ENCODE measurements at places on chromosomes 13 and 19. TPM values are rescaled to one million over a fixed set of nuclear protein-coding genes. Genes with fewer than 3 reads are reported as not detected.

Gene PNPLA6
- total RNA-seq = 43.0 TPM

- no peak overlapping the region for H3K27ac ChIP-seq
- peak; percentile 30 for DNase-seq
- H3K27me3 ChIP-seq = no peaks in the 10 kb centered on the region
- no peaks in the 10 kb centered on the region for H3K36me3 ChIP-seq
- H3K4me1 ChIP-seq = peaks cover 3% of the 10 kb centered on the region
- H3K4me3 ChIP-seq = no peak overlapping the region
Observed at GRCh38 chr13:96817336-96817941, 176.8 kb downstream of the OXGR1 start.

Gene ELOF1
- 28.1 TPM for total RNA-seq

Gene CLEC11A
- total RNA-seq = 30.3 TPM

DNA sequence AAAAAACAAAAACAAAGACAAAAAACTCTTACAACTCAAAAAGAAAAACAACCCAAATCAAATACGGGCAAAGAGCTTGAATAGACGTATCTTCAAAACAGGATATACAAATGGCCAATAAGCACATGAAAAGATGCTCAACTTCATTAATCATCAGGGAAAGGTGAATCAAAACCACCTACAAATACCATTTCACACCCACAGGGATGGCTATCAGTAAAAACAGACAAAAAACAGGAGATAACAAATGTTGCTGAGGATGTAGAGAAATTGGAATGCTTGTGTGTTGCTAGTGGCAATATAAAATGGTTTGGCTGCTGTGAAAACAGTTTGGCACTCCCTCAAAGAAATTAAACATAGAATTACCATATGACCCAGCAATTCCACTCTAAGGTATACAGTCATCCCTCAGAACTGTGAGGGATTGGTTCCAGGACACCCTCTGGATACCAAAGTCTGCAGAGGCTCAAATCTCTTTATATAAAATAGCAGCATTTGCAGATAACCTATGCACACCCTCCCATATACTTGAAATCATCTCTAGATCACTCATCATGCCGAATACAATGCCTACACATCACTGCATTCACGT, 29.7 kb downstream of the MLLT1 start:
- no peaks in the 10 kb centered on the region for H3K27me3 ChIP-seq
- no peaks in the 10 kb centered on the region for H3K36me3 ChIP-seq
- H3K27ac ChIP-seq = no peak overlapping the region
- no peaks in the 10 kb centered on the region for H3K4me1 ChIP-seq

Gene ZNF846
- total RNA-seq = 26.0 TPM

DNA sequence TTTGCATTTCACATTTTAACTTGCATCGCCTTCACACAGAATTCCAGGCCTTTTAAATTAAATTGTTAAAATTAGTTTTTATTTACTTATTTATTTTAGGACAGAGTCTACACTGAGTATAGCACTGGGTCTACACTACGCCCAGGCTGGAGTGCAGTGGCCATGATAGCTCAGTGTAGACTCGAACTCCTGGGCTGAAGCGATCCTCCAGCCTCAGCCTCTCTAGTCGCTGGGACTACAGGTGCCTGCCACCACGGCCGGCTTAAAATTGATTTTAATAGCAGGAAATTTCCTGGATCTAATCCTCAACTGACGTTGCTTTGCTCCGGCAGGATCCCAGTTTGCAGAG, 301 bp upstream of the ZNF610 start:
- no peaks in the 10 kb centered on the region for H3K36me3 ChIP-seq
- no peaks in the 10 kb centered on the region for H3K27me3 ChIP-seq
- peaks cover 8% of the 10 kb centered on the region for H3K4me1 ChIP-seq
- peak overlapping the region; percentile 94 for H3K27ac ChIP-seq
- no peak for DNase-seq

DNA sequence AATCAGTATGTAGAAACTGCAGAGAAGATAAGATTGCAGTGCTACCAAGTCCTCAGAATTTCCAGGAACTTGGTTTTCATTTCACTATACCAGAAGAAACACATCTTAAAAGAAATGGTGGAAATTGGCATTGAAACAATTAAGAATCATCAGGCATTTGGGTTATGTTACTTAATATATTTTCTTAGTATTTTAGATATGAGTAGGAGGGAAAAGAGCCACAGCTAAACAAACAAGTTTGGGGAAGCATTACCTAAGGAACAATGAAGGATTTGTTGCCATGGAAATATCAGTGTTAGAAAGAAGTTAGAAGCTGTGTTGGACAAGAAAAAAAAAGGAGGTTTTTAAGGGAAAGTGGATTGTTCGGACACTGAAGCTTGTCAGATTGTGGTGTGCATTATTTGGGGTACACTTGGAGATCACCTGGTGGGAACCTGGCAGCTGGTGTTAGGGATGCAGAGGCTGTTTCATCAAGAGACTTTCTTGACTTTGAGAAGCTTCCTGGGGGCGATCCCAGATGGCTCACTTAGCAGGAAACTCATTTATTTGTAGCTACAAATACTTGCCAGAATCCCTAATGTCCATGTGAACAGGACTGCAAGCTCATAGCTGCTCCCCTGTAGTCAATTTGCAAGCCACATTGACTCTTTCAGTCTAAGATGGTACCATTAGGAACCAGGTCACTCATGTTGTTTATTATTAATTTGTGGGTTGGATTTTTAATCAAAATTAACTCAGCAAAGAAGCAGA, 246.7 kb downstream of the RFC3 start:
- H3K27ac ChIP-seq = no peak overlapping the region
- no peaks in the 10 kb centered on the region for H3K36me3 ChIP-seq
- H3K4me3 ChIP-seq = no peak overlapping the region
- no peaks in the 10 kb centered on the region for H3K4me1 ChIP-seq
- H3K27me3 ChIP-seq = no peaks in the 10 kb centered on the region

- no peak overlapping the region for H3K4me3 ChIP-seq
- DNase-seq = no peak
- H3K36me3 ChIP-seq = no peaks in the 10 kb centered on the region
- H3K4me1 ChIP-seq = no peaks in the 10 kb centered on the region
- H3K27ac ChIP-seq = no peak overlapping the region
Observed at GRCh38 chr19:9370738-9371619, 8.2 kb downstream of the ZNF177 start.

- H3K4me1 ChIP-seq = peaks cover 11% of the 10 kb centered on the region
- DNase-seq = no peak
- no peak overlapping the region for H3K4me3 ChIP-seq
Observed at GRCh38 chr19:38706792-38707511, 37.3 kb downstream of the CAPN12 start.

Gene PNMA8A
- total RNA-seq = 11.4 TPM

DNA sequence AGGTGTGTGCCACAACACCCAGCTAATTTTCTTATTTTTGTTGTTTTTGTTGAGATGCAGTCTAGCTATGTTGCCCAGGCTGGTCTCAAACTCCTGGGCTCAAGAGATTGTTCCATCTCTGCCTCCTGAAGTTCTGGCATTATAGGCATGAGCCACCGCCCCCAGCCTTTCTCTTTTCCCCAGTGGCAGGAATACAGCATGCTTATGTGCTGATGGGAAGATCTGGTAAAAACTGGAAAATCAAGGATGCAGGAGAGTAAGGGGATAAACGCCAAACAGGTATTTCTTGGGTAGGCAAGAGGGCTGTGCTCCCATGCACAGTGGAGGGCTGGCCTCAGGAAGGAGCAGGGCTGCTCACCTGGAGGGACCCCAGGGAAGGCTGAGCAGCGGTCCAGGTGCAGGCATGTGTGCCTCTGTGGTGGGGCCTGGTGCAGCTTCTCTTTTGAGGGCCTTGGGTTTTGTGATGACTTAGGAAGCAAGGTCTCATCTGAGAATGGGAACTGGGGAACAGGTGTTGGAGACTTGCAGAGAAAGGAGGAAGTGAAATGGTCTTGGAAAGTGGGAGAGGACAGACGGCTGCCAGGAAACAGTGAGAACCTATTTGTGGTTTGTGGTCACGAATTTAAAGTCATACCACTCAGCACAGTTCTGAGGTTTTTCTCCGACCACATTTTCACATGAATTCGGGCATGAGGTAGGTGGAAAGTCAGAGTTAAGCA, 106.5 kb downstream of the TEX26 start:
- no peak for DNase-seq
- H3K4me1 ChIP-seq = no peaks in the 10 kb centered on the region
- no peaks in the 10 kb centered on the region for H3K36me3 ChIP-seq
- no peaks in the 10 kb centered on the region for H3K27me3 ChIP-seq

Data from hepatocyte (in vitro differentiated cells).